EH (cell line): ENCODE measurements at places on chromosomes 3 and 15.
A peak's percentile ranks its signal among the peaks of the same experiment; 100 is the strongest.

- DNase-seq, result no peak
Measured at GRCh38 chr3:60107275-60107674, 1057.5 kb upstream of the CFAP20DC start.

DNA sequence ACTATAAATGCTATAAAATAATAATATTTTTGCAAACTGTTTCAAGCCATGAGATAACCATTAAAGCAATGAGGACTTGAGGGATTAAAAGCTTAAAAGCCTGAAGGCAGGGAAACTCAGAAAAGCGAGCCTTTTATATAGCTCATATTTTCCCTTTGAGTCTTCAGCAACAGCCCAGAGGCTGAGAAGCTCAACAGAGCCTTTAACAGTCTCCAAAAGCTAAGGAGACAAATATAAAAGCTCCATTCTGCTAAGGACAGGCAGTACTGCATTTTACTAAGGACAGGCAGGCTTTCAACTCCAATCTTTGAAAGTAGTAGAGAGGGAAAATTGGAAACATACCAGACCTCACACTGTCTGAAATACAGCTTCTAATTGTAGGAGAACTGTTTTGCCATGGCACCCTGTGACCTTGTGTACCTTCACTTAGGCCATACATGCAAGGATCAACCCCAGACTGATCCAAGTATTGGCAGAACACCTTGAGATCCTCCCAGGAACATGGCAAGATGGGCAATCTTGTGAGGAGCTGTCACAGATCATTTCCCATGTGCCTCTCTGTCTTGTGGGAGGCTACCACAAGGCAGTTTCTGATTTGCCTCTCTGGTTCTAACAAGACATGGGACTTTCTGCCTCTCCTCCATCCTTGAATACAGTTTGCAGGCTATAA is 53.1 kb upstream of the ARNT2 start:
- DNase-seq, result no peak

- peak; percentile 43 for DNase-seq
Measured at GRCh38 chr3:69439643-69440270, 53.9 kb upstream of the FRMD4B start.

GRCh38 chr15:68305420-68305871 is 27.9 kb downstream of the FEM1B start:
- no peak for DNase-seq

GRCh38 chr3:98966434-98966833 is 64.9 kb upstream of the DCBLD2 start:
- DNase-seq, result no peak
